PC-3 (cell line): ENCODE measurements at places on chromosomes 3 and 15.

DNA sequence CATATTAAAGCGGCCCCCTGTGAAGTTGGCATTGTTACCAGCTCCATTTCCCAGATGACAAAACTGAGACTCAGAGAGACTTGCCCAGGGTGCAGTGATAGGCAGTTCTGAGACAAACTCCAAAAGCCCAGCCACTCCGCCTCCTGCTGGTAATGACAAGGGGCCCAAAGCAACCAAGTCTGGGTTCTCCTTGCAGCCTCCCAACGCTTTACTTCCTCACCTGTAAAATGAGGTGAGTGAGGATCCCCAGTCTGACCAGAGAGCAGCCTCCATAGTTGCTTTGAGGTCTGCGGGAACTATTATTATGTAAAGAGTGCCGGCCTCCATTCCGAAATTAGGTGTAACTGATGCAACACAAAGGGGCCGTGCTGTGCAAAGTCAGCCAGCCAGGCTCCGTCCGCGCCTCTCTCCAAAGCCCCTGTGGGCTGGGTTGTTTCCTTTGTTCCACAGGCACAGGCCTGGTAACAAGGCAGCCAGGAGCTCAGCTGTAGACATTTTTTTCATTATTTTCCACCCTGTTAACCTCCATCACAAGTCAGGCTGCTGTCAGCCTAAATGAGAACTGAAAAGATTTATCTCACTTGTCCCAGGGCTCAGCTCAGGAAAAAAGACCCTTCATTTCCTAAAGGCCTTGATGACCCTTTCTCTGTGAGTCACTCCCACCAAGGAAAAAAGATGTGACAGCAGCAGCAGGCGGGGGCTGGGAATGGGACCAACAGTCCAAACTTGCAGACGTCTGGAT lies 139.1 kb upstream of the RAD18 start:
- no peak for DNase-seq

GRCh38 chr3:128804017-128804810 lies 75.2 kb upstream of the ACAD9 start:
- no peak for DNase-seq

DNA sequence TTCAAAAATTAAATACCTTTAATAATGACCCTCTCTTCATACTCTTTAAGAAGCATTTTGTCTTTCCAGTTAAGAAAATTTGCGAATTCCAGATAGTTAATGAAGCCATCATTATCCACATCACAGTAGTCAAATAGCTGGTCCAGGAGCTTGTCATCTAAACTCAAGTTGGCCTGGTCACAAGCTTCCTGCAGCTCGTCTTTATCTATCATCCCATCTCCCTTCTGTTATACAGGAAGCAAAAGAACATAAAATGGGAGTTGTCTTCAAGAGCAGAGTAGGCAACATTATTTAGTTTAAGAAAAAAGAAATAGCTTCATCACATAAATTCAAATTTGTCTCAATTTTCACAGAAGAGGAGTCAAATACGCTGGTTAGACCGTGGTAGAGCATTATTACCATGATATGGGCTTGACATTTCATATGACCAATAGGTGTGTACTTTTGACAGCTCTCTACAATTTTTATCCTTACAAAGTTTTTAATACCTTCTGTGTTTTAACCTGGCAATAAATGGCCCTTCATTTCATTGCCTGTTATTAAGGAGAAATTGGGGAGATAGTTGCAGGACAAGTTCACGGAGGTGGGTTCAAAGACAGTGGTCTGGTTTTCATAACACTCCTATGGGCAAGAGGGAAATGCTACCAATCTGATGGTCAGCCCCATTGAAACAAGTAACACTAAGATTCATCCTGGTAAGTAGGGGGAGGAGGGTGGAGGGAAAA lies 45.4 kb downstream of the EFHB start:
- peak; percentile 15 for DNase-seq

DNA sequence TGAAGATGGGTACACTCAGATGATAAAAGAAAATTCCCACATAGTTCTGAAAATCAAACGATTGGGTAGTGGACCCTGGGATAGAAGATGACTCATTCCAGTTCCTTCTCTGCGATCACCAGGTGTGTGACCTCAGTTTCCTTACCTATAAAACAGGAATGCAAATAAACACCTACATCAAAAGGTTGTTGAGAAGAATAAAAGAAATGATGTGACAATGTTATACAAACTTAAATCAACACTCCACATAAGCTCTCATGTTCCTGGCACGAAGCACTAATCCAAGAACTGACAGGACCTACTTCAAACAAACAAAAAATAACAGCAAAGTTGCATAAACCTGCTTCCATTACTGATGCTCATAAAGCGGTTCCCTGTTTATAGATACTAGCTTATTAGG lies 69.2 kb downstream of the RORA start:
- no peak for DNase-seq

DNA sequence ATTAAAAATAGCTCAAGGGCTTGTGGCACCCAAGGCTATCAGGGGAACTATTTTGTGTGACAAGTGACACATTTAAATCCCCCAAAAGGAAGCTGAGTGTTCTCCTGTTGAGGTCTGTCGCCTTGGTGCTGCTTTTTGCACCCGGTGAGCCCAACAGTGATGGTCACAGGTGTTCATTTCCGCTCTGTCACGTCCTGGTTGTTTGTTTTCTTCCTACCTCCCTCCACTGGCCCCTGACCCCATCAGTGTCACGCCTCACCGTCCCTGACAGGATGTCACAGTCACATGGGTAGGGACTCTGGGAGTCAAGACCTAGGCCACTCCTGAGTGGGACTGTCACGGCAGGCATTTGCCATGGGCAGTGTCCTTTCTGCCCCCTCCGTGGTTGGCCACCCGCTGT lies 11.2 kb downstream of the SLCO3A1 start:
- DNase-seq, result no peak

DNA sequence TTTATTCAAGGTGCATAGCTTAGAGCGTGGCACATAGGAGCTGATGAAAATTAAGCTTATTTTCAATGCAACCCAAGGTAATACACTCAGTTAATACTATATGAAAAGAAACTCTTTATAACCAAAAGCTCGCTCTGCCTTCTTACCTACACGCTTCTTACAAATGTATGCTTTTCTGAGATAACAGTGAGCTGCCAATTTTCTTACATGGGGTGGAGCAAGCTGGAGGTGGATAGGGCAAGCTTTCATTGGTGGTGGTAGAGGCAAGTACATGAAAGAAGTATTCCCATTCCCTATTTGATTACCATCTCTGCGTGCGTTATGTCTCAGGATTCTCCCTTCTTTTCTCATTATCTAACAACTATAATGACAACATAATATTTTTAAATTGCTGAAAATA lies 8.9 kb downstream of the DZIP3 start:
- DNase-seq, result no peak

GRCh38 chr3:8266730-8267131 lies 234.9 kb upstream of the LMCD1 start:
- DNase-seq, result peak; percentile 63
